Upper lobe of left lung (tissue), 6 donors: ENCODE measurements at places on chromosomes 2 and 18. TPM values are rescaled to one million over a fixed set of nuclear protein-coding genes. Genes with fewer than 3 reads are reported as not detected.

Gene SH2D6
- 0.51 TPM for total RNA-seq

Gene DYSF
- total RNA-seq = 24.4 TPM

Gene CPLX4
- total RNA-seq = not detected

DNA sequence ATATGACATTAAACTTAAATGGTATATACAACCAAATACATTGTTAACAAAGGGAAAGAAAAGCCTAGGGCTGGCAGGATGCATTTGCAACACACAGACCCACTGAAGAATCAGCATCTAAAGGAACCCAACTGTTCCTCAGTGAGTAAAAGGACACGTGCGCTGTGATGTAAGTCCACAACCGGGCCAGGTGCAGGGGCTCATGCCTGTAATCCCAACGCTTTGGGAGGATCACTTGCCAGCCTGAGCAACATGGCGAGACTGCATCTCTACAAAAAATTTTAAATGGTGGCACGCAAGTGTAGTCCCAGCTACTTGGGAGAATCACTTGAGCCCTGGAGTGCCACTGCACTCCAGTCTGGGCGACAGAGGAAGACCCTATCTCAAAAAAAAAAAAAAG lies 3.9 kb downstream of the DTNB start:
- DNase-seq = no peak
- no peak overlapping the region for H3K4me3 ChIP-seq
- H3K4me1 ChIP-seq = peaks cover 12% of the 10 kb centered on the region
- no peak overlapping the region for H3K27ac ChIP-seq
- H3K27me3 ChIP-seq = no peaks in the 10 kb centered on the region

DNA sequence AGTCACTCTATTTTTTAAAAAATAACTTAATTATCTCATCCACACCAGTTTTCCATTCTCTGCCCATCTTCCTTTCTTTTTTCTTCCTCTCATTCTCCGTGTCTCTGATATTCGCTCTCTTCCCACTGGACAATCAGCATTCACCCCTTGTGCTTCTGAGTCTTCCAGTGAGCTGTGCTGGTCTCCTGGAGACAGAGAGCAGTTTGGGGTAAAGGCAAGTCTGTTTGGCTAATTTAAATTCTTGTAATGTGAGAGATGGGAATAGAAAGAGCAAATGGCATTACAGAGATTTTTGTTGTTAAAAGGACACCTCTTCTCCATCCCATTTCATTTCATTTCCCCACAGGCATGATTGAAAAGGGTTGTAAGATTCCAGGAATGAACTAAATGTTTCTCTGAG lies 107.5 kb downstream of the DTNA start:
- H3K4me3 ChIP-seq = no peak overlapping the region
- H3K27me3 ChIP-seq = no peaks in the 10 kb centered on the region
- no peaks in the 10 kb centered on the region for H3K36me3 ChIP-seq
- H3K4me1 ChIP-seq = no peaks in the 10 kb centered on the region
- DNase-seq = no peak

GRCh38 chr2:11288431-11288830 lies 56.0 kb downstream of the ROCK2 start:
- peaks cover 14% of the 10 kb centered on the region for H3K36me3 ChIP-seq
- no peak for DNase-seq
- H3K27ac ChIP-seq = no peak overlapping the region
- peaks cover 19% of the 10 kb centered on the region for H3K4me1 ChIP-seq
- H3K27me3 ChIP-seq = no peaks in the 10 kb centered on the region

GRCh38 chr2:108106731-108107130 lies 120.4 kb downstream of the SLC5A7 start:
- H3K27ac ChIP-seq = no peak overlapping the region
- no peaks in the 10 kb centered on the region for H3K36me3 ChIP-seq
- no peaks in the 10 kb centered on the region for H3K4me1 ChIP-seq
- H3K4me3 ChIP-seq = no peak overlapping the region
- no peak for DNase-seq
- H3K27me3 ChIP-seq = no peaks in the 10 kb centered on the region
